Neural progenitor cell (in vitro differentiated cells): ENCODE measurements at places on chromosomes 7 and 10.
A peak's percentile ranks its signal among the peaks of the same experiment; 100 is the strongest.

GRCh38 chr7:47504551-47505311 is 77.2 kb downstream of the TNS3 start:
- no peaks in the 10 kb centered on the region for H3K36me3 ChIP-seq
- H3K4me1 ChIP-seq: peaks cover 26% of the 10 kb centered on the region
- no peaks in the 10 kb centered on the region for H3K27me3 ChIP-seq
- no peak overlapping the region for H3K4me3 ChIP-seq

DNA sequence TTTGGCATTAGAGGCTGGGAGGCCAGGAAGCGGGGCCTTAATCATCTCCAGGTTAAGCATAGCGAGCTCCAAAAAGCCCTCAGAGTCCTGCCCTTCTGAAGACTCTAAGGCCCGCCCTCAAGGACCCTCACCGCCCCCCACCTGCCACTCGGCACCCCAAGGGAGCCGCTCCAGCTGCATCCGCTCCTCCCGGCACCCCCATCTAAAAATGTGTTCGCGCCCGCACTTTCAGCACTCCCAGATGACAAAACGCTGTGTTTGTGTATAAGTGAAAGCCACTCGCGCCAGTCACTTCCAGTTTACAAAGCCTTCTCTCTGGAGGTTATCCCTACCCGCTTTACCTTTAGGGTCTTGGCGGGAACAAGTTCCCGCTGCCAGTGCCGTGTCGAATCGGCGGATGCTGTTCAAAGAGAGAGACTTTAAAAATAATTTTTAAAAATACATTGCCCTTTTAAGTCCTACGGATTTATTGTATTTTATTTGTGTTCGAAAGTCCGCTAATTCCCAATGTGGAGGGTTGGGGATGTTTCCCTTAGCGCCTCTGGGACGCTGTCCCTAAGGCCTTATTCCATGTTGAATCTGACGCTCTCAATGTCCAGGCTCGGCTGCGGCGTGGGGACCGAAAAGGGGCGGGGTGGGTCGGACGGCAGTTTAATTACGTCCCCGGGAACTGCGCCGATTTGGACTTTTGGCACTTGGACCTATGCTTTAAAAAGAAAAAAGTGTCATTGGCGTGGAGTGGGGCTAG is at the start of the genes DCLRE1A and NHLRC2:
Gene DCLRE1A, minus strand, starts transcription at position 70 of the 748 bp plus-strand sequence. CDS start 900 bp downstream, outside the sequence.
Gene NHLRC2, plus strand, starts transcription at position 649 of the 748 bp plus-strand sequence. CDS start 212 bp downstream, outside the sequence.
- H3K4me1 ChIP-seq: peaks cover 48% of the 10 kb centered on the region
- peaks cover 5% of the 10 kb centered on the region for H3K36me3 ChIP-seq
- H3K27me3 ChIP-seq: no peaks in the 10 kb centered on the region
- H3K27ac ChIP-seq: peak within 1 kb of the TSS; percentile 67
- H3K4me3 ChIP-seq: peak within 1 kb of the TSS; percentile 86
- DNase-seq: peak; percentile 88

GRCh38 chr7:45070254-45070642 is 18.5 kb downstream of the NACAD start:
- H3K4me1 ChIP-seq: no peaks in the 10 kb centered on the region
- no peaks in the 10 kb centered on the region for H3K27me3 ChIP-seq
- no peaks in the 10 kb centered on the region for H3K36me3 ChIP-seq

DNA sequence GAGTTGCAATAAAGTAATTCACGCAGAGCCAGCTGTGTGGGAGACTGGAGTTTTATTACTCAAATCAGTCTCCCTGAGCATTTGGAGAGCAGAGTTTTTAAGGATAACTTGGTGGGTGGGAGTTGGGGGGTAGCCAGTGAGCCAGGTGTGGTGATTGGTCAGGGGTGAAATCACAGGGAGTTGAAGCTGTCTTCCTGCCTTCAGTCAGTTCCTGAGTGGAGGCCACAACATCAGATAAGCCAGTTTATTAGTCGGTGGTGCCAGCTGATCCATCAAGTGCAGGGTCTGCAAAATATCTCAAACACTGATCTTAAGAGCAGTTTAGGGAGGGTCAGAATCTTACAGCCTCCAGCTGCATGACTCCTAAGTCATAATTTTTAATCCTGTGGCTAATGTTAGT is 3.3 kb upstream of the CYP51A1 start:
- H3K4me3 ChIP-seq: no peak overlapping the region
- H3K4me1 ChIP-seq: peaks cover 13% of the 10 kb centered on the region
- H3K36me3 ChIP-seq: no peaks in the 10 kb centered on the region
- DNase-seq: no peak
- no peaks in the 10 kb centered on the region for H3K27me3 ChIP-seq

- no peak for DNase-seq
- no peaks in the 10 kb centered on the region for H3K27me3 ChIP-seq
- no peaks in the 10 kb centered on the region for H3K36me3 ChIP-seq
- H3K27ac ChIP-seq: no peak overlapping the region
These were observed 219.6 kb downstream of the ELFN1 start for GRCh38 chr7:1889556-1890181.

- no peak for DNase-seq
- H3K4me1 ChIP-seq: no peaks in the 10 kb centered on the region
- no peak overlapping the region for H3K27ac ChIP-seq
- no peaks in the 10 kb centered on the region for H3K27me3 ChIP-seq
- no peak overlapping the region for H3K4me3 ChIP-seq
- H3K36me3 ChIP-seq: no peaks in the 10 kb centered on the region
These were observed 42.3 kb upstream of the DUSP5 start for GRCh38 chr10:110455446-110455845.

DNA sequence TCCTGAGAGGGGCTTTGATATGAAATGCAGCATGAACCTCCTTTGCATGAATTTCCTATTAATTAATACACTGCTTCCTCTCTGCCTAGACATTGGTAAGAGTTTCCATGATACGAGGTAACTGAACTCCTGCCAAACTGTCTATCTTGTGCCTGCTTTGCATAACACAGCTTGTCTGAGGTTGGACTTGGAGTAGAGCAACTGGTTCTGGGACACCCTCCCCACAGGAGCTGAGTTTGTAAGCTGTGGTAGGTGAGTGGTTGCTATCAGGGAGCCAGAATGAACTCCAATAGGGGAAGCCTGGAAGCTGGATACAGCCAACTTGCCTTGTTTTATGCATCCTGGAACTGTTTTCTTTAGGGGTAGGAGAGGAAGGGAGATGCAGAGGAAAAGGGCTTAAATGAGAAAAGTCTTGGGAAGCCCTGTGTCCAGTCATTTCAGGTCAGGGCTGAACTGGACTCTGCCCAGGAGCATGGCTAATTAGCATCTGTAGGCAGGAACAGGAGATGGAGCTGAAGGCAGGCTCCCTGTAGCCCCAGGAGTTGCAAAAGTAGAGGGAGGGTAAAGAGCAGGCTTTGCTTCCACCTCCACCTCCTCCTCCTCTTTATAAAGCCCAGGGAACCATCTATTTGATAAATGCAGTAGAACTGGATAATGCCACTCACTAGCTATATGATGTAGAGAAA is 73.2 kb upstream of the GPR158 start:
- no peak for DNase-seq
- H3K36me3 ChIP-seq: no peaks in the 10 kb centered on the region
- H3K4me3 ChIP-seq: no peak overlapping the region
- H3K27ac ChIP-seq: no peak overlapping the region
- no peaks in the 10 kb centered on the region for H3K4me1 ChIP-seq
- no peaks in the 10 kb centered on the region for H3K27me3 ChIP-seq

DNA sequence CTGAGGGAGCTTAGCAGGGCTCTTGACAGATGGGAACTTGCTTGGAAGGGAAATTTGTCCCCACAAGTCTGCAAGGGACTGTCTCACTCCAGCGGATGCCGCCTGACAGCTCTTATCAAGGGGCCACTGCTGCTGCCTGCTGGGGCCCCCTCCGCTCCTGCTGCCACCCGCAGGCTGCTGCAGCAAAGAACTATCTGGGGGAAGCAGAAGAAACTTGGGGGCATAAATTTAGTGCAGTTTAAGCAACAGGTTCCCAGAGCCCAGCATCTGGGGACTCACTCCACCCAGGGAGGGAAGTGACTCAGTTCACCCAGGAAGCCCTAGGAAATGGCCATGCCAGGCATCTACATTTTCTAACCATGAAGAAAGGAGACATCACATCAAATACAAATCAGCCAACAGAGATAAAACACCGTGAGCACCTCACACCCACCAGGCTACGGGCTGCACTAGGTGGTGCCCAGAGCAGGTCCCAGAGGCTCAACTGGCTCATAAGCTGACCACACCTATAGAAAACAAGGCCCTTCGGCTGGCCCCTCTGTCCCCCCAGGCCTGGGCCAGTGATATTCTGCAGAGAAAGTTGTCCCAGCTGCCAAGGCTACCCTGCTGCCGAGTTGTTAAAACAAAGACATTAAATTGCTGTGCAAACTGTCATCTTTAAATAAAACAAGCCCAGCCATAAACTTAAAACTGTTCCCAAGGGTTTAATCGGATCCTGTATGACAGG is 3.7 kb downstream of the RGS10 start:
- no peak for DNase-seq
- H3K27ac ChIP-seq: no peak overlapping the region
- no peak overlapping the region for H3K4me3 ChIP-seq
- H3K27me3 ChIP-seq: peaks cover 53% of the 10 kb centered on the region

DNA sequence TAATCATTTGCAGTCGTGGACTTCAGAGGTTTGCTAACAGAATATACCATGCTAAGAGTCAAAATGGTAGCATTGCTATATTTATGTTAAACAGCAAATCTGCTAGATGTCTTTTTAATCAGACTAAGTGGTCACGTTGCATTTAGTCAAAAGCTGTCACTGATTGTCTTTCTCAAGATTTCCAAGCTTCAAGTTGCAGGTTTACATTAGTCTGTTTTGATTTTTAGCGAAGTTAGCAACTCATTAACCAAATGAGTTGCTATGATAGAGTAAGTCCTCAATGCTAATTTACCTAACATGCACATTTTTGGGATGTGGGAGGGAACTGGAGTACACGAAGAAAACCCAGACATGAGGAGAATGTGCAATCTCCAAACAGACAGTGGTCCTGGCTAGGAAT is 653.2 kb downstream of the TNS3 start:
- no peaks in the 10 kb centered on the region for H3K36me3 ChIP-seq
- no peaks in the 10 kb centered on the region for H3K4me1 ChIP-seq
- H3K27me3 ChIP-seq: no peaks in the 10 kb centered on the region
- no peak for DNase-seq
- no peak overlapping the region for H3K4me3 ChIP-seq

- peaks cover 16% of the 10 kb centered on the region for H3K4me1 ChIP-seq
- DNase-seq: no peak
- H3K36me3 ChIP-seq: no peaks in the 10 kb centered on the region
- no peak overlapping the region for H3K27ac ChIP-seq
These were observed 27.5 kb downstream of the ELMO1 start for GRCh38 chr7:37420946-37421695.

GRCh38 chr10:29064680-29065079 is 224.2 kb upstream of the LYZL1 start:
- H3K27me3 ChIP-seq: no peaks in the 10 kb centered on the region
- no peak overlapping the region for H3K27ac ChIP-seq
- H3K4me3 ChIP-seq: no peak overlapping the region
- DNase-seq: no peak
- peaks cover 17% of the 10 kb centered on the region for H3K4me1 ChIP-seq

- no peak overlapping the region for H3K27ac ChIP-seq
- peak; percentile 24 for DNase-seq
- no peaks in the 10 kb centered on the region for H3K36me3 ChIP-seq
- H3K27me3 ChIP-seq: no peaks in the 10 kb centered on the region
These were observed 120.2 kb downstream of the CACNB2 start for GRCh38 chr10:18260310-18260922.

GRCh38 chr10:31374146-31374696 is 55.2 kb downstream of the ZEB1 start:
- no peak for DNase-seq
- H3K4me3 ChIP-seq: no peak overlapping the region
- H3K4me1 ChIP-seq: no peaks in the 10 kb centered on the region
- no peaks in the 10 kb centered on the region for H3K27me3 ChIP-seq
- no peaks in the 10 kb centered on the region for H3K36me3 ChIP-seq
- H3K27ac ChIP-seq: no peak overlapping the region

- no peak for DNase-seq
- H3K27ac ChIP-seq: no peak overlapping the region
- H3K4me3 ChIP-seq: no peak overlapping the region
- H3K4me1 ChIP-seq: no peaks in the 10 kb centered on the region
- no peaks in the 10 kb centered on the region for H3K27me3 ChIP-seq
- H3K36me3 ChIP-seq: no peaks in the 10 kb centered on the region
These were observed 47.5 kb downstream of the CARD11 start for GRCh38 chr7:2996141-2996540.
